ENCODE measurements at places on chromosomes 6 and 20.

DNA sequence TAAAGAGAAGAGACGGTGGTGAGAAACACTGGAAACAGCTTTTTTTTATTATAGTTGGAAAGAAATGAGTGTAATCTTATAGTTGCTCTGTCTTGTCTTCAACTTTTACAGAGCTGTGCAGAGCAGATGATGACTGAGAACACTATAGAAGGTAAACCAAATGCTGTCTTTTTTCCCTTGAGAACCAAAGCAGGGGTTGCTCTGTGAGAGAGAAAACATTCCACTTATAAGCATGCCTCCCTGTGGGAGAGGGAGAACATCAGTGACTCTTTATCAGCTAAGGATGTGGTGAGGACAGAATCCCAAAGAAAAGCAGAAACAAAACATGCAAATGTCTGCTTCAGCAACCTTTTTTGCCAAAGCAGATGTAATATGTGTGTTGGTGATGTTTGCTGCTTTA is 179.3 kb upstream of the HDDC2 start:
- DNase-seq, result no peak

DNA sequence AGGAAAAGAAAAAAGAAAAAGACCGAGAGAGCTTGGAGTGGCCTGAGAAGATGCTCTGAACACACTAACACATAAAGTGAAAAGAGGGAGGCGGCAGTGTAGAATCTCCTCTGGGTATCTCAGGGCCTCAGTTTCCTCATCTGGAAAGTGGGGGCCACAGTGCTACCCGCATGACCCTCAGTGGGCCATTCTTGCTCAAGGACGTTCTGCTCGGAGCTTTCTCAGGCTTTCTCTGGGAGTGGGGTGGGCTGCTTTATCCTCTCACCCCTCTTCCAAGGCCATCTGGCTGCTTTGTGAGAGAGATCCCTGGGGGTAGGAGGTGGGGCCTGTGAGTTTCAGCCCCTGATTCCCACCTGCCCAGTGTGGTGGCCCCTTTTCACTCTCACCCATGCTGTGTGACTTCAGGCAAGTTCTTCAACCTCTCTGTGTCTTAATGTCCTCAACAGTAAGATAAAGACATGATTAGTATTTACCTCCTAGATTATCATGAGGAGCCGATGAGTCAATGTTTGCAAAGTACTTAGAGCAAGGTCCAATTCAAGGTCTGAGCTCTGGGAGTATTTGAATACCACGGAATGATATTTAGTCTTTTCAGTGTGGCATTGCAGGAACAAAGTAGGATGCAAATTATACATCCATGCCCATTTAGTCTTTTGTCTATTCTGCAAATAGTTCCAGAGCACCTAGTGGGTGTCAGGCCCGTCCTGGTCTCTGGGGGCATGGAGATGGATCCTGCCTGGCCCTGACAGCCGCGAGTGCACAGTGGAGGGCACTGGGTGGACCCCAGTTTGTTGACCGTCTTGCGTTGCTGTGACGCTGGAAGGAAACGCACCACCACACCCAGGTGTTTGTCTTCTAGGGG is 34.3 kb downstream of the SRC start:
- DNase-seq, result no peak

GRCh38 chr6:49933526-49933925 is 30.4 kb downstream of the DEFB114 start:
- DNase-seq, result no peak

- no peak for DNase-seq
These were observed 44.2 kb upstream of the SUPT3H start for GRCh38 chr6:45421709-45422502.

- no peak for DNase-seq
These were observed 99.0 kb upstream of the LAMP5 start for GRCh38 chr20:9415426-9415825.

GRCh38 chr20:23526850-23527249 is 35.9 kb downstream of the CST8 start:
- DNase-seq, result no peak

DNA sequence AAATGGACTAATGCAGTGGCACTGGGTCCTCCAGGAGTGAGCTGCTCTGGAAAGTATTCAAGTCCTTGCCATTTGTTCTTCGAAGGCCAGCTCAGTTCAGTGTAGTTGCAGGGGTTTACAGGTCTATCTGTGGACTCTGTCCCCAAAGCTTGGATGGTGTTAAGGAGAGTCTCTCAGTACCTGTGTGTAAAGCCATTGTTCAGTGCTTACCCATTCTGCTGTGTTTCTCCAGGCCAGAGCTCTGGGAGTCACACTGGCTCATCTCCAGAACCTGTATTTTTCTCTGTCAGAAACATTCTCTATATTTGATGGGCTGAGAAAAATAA is 66.6 kb downstream of the DTD1 start:
- no peak for DNase-seq
